ENCODE measurements at places on chromosomes 11 and 22.

DNA sequence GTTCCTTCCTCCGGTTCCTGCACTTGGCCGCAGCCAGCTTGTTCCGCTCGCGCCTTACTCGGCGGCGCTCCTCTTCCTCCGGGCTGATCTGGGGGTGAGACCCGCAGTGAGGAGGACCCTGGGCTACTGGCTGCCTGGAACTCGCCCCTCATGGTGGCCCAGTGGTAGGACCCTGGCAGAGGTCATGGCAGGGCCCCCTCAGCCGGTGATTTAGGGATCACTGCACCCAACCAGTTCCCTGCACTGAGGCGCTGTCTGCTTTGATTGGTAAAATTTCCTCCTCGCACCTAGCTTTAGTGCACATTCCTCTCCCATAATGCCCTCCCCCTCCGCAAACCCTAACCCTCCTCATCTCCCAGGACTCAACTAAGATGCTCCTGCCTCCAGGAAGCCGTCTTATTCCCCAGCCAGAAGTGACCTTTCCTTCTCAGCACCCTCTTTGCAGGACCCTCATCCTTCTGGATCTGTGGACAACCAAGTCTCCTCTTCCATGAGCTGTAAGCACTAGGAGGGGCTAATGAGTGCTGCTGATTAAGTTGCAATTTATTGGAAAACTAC lies 3.6 kb downstream of the CCDC85B start:
- peak; percentile 59 for DNase-seq

DNA sequence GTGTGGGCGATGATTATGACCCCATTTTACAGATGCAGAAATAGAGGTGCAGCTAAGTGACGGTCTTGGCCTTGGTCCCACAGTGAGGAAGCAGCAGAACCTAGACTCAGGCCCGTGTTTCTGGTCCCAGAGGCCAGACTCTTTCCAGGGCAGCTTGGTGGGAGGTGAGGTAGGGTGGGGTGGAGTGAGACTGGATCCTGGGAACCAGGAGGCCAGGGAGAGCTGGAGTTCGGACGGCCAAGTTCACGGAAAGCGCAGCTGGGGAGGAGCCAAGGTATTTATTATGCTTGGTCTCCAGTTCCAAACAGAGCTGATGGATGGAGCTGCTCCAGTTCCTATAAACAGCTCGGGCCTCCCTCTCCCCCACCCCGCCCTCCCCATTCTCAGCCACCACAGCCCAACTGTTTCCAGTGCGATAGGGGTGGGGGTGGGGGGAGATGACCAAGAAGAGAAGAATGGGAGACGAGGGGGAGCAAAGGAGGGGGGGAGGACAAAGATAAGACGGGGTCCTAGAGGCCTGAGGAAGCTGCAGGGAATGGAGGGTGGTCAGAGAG lies 16.2 kb downstream of the LRRC32 start:
- no peak for DNase-seq

DNA sequence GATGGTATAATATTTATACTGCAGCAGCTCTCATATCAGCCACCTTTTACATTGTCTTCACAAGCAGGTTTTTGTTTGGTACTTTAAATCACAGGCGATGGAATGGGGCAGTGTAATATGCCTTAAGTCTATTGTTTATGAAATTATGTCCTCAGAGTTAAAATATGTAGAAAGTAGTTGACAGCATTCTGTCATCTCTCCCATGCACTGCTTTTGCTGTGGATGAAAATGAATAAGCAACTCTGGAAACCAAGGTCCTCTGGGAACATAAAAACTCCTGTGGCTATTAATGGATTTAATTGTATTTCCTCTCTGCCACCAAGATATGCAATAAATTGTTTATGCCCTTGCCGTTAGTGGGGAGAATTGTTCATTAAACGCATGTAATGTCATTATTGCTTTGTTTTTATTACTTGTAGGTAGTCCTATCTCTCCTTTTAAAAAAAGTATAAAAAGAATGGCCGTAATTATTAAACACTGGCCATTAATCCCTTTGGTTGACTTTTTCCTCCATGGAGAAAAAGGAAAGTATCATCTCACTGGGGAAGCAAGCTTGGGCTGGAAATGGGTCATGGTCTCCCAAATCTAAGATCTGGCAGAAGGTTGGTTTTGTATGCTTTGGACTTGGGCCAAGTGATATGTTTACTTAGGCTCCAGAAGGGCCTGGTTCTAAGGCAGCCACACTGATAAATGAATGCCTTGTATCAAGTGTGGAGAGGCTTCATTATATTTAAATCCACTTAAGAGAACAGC lies 13.1 kb downstream of the PACS1 start:
- no peak for DNase-seq

GRCh38 chr22:17578136-17578754 lies 14.9 kb downstream of the SLC25A18 start:
- no peak for DNase-seq

GRCh38 chr11:69510471-69511357 lies 29.3 kb downstream of the LINC01488 start:
- no peak for DNase-seq

DNA sequence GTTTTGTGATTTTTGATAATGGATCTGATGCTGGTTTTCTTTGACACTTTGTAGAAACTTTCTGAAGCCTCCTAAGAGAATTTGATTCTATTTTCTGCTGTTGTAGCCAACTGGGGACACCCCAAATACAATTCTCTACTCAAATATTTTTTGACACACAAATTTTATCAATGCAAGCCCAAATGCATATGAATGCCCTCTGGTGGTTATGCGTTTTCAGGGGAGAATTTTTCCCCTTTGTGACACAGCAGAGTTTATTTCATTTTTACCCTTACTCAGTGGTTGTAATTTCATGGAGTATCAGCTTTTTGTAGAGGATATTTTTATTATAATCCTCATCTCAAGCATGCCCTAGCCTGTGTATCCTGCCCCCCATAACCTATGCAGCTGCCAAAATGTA lies 44.7 kb upstream of the MTMR2 start:
- no peak for DNase-seq

GRCh38 chr11:12161137-12161536 lies 50.7 kb downstream of the MICAL2 start:
- no peak for DNase-seq

GRCh38 chr22:24938741-24939341 lies 7.7 kb downstream of the LHFPL7 start:
- peak; percentile 55 for DNase-seq

DNA sequence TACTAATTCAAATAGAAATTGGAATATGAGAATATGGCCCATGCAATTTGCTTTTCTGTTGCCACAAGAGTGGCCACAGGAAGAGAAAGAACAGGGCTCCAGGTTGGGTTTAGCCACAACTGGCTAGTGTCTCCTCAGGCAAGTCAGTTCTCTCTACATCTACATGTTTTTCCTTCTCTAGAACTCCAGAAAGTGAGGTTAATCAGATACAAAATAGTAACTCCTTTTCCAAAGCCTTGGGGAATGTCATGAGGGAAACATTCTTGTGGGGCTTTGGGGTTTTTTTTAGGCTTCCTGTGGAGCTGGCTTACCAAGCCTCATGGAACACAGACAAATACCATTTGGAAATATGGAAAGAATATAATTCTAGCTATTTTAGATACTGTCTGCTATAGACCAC lies 161.6 kb downstream of the NAV2 start:
- no peak for DNase-seq

DNA sequence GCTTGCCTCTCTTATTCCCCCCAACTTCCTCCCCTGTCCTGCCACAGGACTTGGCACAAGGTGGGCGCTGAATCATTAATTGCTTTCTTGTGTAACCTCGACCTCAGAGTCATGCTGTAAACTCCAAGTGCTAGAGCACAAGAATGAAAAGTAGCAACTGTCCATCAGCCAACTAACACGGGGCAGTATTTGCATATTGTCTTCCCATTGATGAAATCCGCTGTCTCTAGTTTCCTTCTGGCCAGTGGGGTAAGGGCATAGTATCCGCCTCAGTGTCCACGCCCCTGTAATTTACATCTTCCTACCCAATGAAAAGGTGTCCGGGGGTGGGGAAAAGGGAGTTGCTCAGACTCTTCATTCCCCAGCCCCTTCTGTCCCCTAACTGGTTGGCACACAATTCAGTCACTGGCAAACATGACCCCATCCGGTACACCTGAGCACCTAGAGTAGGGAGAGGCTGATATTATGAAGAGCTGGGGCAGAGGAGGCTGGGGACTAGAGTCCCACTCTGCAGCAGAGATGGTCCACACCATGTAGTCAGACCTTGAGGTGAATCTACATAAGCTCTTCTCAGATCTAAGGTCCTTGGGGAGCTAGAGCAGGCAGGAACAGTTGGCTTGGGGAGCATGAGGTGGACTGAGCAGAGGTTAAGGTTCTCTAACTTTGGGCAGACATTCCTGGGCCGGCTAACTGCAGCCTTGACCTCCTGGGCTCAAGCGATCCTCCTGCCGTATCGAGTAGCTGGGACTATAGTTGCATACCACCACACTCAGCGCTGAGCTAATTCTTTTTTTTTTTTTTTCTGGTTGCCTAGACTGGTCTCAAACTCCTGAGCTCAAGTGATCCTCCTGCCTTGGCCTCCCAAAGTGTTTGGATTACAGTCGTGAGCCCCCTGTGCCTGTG lies 6.8 kb upstream of the GGA1 start:
- no peak for DNase-seq

DNA sequence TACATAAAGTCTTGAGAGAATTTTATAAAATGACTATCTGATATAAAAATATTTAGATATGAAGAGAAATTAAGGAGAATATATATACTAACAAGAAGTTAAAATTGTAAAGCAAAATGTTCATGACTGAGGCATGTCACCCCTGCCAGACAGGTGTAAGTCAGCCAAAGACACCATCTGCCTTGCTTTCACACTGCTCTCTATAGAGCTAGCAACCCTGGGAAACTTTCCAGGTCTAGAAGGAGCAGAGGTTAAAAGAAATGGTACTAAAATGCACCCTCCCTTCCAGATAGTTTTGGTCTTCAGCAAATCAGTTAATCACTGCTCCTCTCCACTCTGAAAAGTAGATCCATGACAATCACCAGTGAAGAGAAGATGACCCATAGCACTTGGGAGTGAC lies 16.5 kb downstream of the PPP2R1B start:
- DNase-seq, result no peak
